ENCODE measurements at places on chromosomes 1 and 21. TPM values are rescaled to one million over a fixed set of nuclear protein-coding genes. Genes with fewer than 3 reads are reported as not detected.
A peak's percentile ranks its signal among the peaks of the same experiment; 100 is the strongest.

- H3K36me3 ChIP-seq: no peaks in the 10 kb centered on the region
- DNase-seq: peak; percentile 71
- no peaks in the 10 kb centered on the region for H3K27me3 ChIP-seq
- peaks cover 28% of the 10 kb centered on the region for H3K4me1 ChIP-seq
Observed at GRCh38 chr1:16173447-16174260, 17.8 kb upstream of the EPHA2 start.

Gene TMEM125
- total RNA-seq: 50.8 TPM

Gene TSNAX
- 38.8 TPM for total RNA-seq

DNA sequence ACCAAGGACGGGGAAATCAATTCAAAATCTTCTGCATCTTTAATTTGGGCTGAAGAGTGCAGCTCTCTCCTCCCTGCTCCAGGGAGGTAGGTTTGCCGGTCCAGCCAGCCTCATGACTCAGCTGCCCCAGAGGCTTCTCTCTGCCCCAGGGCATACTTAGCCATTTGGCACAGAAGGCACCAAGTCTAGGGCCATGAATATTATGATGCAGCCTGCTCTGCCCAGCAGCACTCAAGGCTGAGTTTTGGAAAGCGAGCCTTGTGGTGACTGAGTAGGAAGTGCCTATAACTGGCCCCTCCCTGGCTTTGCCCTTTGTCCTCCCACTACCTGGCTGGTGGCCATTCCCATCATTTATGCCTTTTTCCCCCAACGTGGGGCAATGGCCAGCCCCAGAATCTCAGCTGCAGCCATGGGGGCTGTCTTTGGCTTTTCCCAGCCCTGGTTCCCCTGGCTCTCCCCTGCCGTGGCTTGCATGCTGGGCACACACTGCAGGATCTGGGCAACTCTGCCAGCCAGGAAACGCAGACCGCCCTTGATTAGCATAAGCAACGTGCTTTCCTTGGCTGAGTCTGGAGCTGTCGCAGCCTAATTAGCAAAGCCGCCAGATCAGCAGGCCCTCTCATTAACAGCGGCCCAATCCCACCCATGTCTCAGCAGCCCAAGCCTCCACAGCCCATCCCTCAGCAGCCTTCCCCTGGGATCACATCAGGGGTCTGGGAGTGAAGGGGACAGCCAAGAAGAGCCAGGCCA lies 258.6 kb upstream of the TMEM51 start:
- no peaks in the 10 kb centered on the region for H3K27me3 ChIP-seq
- H3K4me3 ChIP-seq: no peak overlapping the region
- no peak overlapping the region for H3K27ac ChIP-seq

- DNase-seq: no peak
- H3K36me3 ChIP-seq: no peaks in the 10 kb centered on the region
- H3K4me3 ChIP-seq: no peak overlapping the region
- H3K27ac ChIP-seq: no peak overlapping the region
- H3K27me3 ChIP-seq: no peaks in the 10 kb centered on the region
Observed at GRCh38 chr1:207286786-207287468, 34.6 kb upstream of the CD55 start.

DNA sequence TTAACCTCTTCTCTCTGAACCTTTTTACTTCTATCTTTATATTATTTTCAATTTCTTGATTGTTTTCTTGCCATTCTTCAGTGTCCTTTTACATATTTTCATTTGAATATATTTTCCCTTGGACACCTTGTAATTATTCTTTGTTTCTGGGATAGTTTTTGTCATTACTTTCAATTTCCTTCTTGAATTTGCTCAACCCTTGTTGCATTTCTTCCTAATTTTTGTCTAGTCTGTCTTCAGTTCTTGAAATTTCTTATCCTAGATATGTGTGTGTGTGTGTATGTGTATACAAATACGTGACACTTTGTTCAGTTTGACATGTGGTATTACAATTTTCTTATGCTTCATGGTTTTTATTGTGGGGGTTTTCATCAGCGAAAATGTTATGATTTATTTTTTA lies 1.9 kb upstream of the GALNT2 start:
- H3K4me3 ChIP-seq: no peak overlapping the region
- DNase-seq: no peak
- no peaks in the 10 kb centered on the region for H3K27me3 ChIP-seq
- peaks cover 17% of the 10 kb centered on the region for H3K4me1 ChIP-seq
